Stimulated activated CD8-positive, alpha-beta memory T cell treated with anti-CD3 and anti-CD28 coated beads, Interleukin-2, amount 100 ng/mL, for 48 hours (primary cell): ENCODE measurements at places on chromosomes 7 and 10.

GRCh38 chr7:19377611-19378344 lies 232.6 kb upstream of the FERD3L start:
- DNase-seq = no peak

DNA sequence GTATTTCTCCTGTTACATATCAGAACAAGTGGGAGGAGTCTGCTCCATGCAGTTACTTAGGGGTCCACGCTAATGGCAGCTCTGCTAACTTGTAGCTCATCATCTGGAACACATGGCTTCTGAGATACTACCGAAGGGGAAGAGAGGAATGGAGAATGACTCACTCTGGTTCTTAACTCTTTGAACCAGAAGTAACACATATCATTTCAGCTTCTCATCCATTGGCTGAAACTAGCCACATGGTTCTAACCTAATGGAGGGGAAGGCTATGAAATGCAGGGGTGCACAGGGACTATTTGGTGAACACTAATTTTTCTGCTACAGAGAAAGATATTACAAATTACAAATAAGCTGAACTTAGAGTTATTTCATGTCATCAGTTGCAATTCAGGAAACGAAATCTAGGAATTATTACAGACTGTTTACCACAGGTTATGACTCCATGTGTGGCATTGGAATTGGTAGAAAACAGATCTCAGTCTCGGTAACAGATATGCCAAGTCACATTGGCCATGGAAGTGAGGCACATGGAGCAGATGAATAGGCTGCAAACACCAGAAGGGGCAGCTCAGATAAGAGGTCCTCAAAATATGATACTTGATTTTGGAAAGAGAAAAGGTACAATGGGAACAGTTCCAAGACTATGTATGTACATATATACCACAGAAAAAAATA lies 9.4 kb upstream of the KAT6B start:
- DNase-seq = no peak

DNA sequence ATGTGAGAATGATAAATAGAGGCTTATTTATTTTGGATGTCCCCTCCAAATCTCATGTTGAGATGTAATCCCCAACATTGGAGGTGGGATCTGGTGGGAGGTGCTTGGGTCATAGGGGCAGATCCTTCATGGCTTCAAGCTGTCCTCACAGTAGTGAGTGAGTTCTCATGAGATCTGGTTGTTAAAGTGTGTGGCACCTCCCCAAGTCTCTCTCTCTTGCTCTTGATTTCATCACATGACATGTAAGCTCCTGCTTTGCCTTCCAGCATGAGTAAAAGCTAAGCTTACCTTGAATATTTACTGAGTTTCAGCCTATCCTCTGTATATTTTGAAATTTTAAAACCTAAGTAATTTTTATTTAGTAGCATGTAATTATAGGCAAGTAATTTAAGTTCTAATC lies 444.9 kb downstream of the ARL4A start:
- DNase-seq = no peak

GRCh38 chr7:6422926-6423632 lies 24.7 kb downstream of the DAGLB start:
- no peak for DNase-seq

- DNase-seq = no peak
Observed at GRCh38 chr10:131792809-131793208, 108.0 kb upstream of the PPP2R2D start.

DNA sequence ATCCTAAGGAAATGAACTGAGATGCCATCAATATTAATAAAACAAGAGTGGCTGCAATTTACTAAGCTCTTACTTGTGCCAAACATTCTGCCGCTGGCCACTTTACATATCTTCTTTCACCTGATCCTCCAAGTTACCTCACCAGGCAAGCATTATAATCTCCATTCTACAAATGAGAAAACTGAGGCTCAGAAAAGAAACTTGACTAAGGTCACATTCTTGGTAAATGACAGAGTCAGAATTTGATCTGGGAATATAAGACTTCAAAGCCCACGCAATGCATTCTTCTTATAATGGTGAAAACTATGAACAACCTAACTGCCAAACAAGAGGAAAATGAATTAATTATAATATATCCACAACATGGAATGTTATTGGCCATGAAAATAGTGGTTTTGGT lies 46.1 kb upstream of the SMNDC1 start:
- DNase-seq = no peak

- DNase-seq = peak; percentile 89
Observed at GRCh38 chr7:98280791-98281756, at the start of gene BRI3. BRI3 (plus strand) TSS chr7:98281686; CDS start chr7:98281796, 110 bp downstream.

- no peak for DNase-seq
Observed at GRCh38 chr7:67593794-67594193, 597.2 kb downstream of the TYW1 start.

DNA sequence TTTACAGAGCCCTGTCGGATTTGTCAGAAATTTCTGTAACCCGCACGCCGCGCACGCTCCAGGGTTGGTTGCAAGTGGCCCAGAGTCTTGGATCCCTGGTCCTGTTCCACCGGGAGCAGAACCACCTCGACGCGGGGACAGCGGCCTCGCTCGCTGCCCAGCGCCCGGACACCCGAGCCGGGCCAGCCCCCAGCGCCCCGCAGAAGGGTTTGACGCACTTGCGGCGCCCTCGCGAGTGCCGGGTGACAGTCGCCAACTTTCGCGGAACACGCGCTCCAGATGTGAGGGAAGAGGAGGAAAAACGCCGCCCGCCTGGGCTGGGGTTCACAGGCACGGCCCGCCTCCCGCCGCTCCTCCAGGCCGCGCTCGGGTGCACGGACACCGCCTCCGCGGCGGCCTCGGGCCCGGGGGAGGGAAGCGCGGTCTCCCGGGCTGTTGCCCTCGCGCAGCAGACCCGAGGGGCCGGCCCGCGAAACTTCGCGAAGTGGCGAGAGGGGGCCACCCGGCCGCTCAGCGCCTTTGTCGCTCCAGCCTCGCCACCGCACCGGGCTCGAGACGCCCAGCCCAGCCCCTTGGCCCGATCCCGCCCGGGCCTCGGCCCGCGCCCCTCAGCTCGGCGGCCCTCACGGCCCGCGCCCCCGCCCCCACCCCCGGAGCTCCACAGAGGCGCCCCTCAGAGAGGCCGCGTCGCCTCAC lies 514 bp downstream of the RNF216 start:
- DNase-seq = peak; percentile 30

DNA sequence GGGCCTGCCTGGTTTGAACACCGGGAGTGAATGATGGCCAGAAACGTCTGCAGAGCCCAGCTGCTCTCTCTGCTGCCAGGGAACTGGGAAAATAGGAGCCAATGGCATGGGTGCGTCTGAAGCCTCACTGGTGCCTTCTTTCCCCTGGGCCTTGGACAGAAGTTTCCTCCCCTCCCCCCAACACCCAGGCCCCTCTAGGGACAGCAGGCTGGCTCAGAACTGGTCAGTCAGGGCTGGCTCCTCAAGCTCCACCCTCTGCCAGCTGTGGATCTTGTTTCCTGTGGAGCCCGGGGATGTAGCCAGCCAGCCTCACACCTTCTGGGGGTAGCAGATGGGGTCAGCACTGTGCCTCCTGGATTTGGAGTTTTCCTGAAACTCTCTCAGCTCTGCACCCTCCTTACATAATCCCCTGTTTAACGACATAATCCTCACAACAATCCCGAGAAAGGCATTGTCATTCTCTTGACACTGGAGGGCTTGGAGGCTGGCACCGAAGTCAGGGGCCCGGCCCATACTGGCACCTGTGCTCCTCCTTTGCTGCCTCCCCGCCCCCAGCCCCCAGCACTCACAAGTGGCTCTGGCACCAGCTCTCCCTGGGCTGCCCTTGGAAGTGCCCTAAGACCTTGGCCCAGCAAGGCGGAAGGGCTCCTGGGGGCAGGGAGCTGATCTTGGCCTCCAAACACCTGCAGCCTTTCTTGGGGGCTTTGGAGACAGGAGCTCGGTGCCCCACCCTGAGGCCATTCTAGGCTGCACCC lies 5.7 kb downstream of the LDB3 start:
- no peak for DNase-seq
